NCI-H226 (cell line): ENCODE measurements at places on chromosomes 16 and 17.

- no peak for DNase-seq
These were observed 5.8 kb downstream of the TOM1L2 start for GRCh38 chr17:17966399-17966798.

DNA sequence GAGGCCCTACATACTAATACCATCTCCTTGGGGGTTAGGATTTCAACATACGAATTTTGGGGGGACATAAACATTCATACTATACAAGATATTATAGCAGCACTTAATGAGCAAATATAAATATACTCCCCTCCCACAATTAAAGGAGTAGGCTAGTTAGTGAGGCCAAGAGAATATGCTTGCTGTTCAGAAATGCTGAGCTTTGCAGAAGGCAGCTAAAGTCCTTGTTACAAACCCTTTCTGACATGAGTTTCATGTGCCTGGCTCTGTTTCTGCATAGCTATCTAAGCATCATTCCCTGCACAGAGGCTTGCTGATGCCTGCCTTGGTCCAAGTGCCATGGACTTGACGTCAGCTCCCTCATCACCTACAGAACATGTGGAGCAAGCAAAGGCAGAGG lies 73.5 kb downstream of the GP2 start:
- no peak for DNase-seq

DNA sequence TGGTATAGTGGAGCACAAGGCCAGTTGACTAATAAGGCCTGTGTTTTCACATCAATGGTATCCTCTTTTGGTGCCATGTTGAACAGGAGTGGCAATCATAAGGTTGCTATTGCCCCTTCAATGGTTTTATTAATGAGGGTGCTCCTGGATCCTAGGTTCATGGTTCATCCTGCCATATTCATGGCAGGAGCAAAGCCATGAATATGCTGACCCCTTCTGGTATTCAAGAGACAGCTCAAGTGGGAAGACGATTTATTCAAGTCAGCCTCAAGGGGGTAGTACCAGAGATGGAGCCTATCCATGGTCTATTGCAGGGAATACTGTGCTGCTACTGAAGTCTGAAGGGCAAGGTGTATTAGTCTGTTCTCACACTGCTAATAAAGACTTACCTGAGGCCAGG lies 2.6 kb downstream of the ABCA9 start:
- DNase-seq = no peak

DNA sequence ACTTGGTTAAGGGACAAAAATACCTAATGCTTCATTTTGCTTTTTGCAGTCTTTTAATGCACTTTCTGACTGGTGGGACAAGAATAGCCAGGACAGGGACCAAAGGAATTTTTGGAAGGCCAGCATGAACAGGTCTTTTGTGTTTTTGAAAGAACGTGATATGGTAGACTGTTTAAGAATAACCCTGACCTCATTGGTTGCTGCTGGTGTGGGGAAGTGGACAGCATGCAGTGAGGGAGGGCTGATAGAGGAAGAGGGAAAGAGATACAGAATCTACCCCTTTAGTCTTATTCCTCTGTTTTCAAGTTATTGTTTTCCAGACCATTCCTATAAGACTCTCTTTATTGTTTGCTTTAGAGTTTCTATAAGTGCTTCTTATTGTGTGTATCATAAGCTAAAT lies 816.2 kb downstream of the CDH11 start:
- DNase-seq = no peak

DNA sequence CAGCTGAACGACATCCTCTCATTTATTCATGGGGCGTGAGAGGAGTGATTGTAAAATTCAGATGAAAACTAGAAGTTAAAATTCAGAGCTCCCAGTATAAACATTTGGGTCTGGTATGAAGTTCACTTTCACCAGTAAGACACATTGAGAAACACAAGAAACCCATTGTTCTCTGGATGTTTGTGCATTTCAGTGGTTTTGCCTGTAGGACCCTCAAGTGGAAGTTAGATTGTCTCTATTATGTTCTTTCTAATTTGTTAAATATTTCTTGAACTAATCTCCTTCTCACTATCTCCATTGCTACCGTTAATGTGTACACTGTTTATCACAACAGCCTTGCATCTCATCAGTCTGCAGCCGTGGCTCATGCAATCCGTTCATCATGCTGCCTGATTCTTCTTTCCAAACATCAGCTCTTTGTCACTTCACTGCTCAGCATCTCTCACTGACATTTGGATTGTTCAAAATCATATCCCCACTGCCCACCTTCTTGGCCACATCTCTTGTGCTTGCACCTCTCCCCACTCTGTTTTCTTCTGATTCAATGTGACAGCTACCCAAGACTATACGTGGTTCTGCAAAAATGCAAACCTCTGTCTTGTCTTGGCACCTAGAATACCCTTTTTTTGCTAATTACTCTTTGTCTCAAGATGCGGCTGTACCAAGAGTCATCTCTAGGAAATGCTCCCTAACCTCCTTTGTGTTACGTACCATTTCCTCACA lies 49.5 kb downstream of the HLF start:
- no peak for DNase-seq

DNA sequence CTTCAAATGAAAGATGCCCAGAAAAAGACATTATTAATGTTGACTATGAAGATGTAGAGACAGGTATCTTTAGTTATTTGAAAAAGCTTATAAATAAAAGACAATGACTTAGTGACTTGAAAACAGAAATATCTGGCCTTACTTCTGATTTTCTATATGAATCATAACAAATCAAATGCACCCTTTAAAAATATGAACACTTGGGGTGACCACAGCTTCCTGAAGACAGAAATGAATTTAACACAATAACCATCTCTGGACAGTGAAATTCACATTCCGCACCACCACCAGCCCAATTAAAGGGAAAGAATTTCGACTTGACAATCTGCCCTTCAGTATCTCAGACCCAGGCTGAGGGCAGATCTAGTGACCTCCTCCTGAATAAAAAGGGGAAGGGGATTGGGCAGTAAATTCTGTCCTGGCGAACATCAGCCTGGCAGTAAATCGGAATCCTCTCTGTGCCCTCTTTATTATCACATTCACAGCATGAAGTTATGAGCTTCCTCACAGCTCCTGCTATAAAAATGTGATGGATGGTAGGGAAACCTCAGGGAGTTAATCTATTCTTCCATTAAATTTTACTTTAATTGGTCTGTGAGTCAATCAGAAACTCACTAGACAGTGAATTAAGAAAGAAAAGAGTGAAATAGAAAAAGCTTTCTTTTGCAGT lies 131.5 kb downstream of the SNX11 start:
- no peak for DNase-seq

DNA sequence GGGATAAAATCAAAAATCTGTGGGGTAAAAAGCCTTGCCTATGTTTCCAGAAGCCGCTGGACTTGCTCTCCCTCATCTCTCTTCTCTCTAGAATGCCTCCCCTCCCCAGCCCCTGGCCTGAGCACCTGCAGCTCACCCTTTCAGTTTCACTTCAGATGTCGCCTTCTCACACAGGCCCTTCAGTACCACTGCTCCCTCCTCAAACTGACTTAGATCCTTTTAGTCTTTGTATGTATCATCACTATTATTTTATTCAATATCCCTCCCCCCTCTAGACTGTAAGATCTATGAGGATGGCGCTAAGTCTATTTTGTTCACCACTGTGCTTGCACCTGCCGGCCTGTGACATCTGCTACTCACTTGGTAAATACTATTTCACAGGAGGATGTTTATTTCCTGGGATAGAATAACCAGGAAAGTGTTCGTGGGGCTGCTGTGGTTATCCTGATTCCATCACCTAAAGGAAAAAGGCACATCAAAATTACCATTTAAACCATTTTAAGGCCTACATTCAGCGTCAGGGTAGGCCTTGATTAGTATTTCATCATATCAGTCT lies 122.3 kb downstream of the MRTFB start:
- no peak for DNase-seq

DNA sequence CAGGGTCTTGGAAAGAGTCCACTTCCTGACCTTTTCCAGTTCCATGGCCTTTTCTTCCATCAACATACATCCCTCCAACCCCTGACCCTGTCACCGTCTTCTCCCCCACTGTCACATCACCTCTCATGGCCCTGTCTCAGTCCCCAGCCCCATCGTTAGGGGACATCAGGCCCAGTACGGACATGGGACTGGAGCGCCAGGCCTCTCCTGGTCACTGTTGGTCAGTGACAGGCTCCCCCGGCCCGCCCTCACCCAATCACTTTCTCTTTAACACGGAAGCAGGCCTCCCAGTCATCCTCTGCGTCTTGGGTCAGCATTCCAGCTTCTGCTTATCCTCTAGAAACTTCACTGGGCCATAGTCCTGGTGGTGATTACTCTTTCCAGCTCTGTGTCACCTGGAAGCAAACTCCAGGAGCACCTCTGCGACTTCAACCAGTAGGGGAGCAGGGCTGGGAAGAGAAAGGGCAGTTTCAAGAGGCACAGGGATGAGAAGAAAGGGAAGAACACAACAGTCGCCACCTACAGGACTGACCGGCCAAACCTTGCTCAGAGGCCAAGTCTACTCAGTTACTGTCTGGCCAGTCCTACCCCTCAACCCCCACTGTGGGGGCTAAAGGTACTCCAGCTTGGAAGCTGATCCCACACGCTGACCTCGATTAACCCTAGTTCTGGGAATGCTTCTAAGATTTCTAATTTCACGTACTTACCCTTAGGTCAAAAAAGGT lies 15.9 kb upstream of the ICAM2 start:
- DNase-seq = no peak

DNA sequence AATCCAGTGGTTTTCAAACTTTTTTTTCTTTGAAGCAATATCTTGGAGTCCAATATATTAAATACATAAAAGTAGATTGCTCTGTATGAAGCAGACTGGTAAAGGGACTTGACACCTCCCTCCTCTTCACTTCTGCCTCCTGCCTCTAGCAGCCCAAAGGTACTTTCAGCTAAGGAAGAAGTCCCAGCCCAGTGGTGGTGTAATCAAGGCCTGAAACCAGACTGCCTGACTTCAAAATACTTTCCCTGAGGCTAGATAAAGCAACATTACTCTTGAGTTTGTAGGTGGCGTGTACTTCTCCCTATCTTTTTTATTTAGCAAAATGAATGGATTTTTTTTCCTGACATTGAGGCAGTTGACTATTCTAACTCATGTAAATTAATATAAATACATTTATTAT lies 122.4 kb upstream of the TMEM97 start:
- DNase-seq = no peak

- DNase-seq = peak; percentile 91
These were observed 52.5 kb downstream of the TBX4 start for GRCh38 chr17:61504697-61505096.

DNA sequence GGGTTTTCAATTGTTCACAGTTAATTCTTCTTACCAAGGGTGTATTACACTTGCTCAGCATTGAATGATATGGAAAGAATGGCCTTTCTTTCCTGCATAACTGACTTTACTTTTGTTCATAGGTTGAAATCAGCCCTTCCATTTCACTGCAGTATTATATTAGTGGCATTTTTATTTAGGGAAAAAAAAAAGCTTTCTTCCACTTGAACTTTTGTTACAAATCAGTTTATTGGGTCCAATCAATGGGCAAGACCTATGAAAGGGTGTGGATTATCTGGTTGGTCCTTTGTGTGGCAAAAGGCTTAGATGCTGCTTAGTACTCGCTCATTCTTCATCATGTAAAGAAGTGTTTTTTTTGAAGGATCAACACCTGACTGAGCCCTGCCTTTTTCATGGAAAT lies 74.1 kb downstream of the WNT3 start:
- DNase-seq = no peak

DNA sequence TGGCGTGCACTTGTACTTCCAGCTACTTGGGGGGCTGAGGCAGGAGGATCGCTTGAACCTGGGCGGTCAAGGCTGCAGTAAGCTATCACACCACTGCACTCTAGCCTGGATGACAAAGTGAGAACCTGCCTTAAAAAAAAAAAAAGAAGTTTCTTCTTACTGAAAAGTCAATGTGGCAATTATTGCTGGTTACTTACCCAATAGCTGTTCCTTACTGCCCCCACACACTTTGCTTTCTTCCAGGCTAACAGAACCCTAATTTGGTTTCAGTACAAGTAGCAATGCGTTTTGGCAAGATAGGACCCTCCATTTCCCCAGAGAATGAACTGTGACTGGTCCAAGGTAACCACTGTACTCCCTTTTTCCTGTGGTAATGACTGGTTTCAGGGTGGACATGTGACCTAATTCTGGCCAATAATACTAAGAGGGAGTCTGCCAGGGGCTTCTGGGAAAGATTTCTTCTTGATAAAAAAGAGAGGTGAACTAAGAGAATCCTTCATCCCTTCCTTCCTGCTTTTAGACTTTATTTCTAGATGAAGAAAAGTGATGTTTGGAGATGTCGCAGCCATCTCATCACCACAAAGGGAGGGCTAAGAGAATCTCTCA lies 58.8 kb upstream of the MSI2 start:
- DNase-seq = no peak

GRCh38 chr16:65463652-65464260 lies 341.9 kb upstream of the CDH11 start:
- DNase-seq = no peak

GRCh38 chr16:84115919-84116719 lies 623 bp downstream of the MBTPS1 start:
- DNase-seq = peak; percentile 25

DNA sequence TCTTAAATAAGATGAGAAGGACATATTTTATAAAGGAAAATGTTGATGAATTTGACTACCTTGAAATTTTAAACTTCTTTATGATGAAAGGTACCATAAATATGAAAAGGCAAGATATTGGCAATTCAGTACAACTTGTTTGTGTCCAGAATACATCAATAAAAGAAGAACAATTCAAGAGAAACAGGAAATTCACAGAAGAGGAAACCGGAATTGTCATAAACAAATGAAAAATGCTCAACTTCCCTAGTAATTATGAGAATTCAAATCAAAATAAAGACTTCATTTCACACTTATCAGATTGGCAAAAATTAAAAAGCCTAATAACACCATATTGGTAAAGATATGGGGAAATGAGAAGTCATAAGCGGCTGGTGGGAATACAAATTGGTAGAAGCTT lies 54.3 kb downstream of the WSB1 start:
- DNase-seq = no peak

DNA sequence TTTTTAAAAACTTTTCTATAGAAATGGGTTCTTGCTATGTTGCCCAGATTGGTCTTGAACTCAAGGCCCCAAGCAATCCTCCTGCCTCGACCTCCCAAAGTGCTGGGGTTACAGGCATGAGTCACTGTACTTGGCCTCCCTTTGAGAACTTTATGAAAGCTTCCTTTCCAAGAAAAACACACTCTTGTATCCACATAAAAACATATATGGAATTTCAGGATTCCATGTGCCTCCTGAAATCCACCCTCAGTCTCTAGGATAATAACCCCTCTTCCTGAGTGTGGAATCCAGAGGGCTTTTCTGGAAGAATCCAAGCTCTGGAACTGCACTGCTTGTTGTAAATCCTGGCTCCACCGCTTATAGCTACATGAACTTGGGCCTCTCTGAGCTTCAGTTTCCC lies 53.2 kb upstream of the MRTFB start:
- no peak for DNase-seq
